T-cell (primary cell): ENCODE measurements at places on chromosomes 3 and 15.

GRCh38 chr15:69087366-69087976 lies 73.0 kb upstream of the GLCE start:
- no peak for DNase-seq

- no peak for DNase-seq
Observed at GRCh38 chr3:42582474-42583070, 805 bp upstream of the SEC22C start.

- no peak for DNase-seq
Observed at GRCh38 chr15:92151741-92152140, 241.9 kb upstream of the ST8SIA2 start.

GRCh38 chr3:53821631-53822121 lies 24.5 kb downstream of the CHDH start:
- no peak for DNase-seq

- no peak for DNase-seq
Observed at GRCh38 chr3:183369117-183369516, 59.3 kb downstream of the MCF2L2 start.

- peak; percentile 83 for DNase-seq
Observed at GRCh38 chr3:38039101-38039898, at the start of gene DLEC1. Gene DLEC1, plus strand, starts transcription at chr3:38039208. Its CDS starts 18 bp downstream, at chr3:38039226.

- DNase-seq: no peak
Observed at GRCh38 chr3:184874709-184875644, 63.0 kb downstream of the VPS8 start.

GRCh38 chr3:48129921-48130320 lies 58.3 kb downstream of the CDC25A start:
- no peak for DNase-seq

DNA sequence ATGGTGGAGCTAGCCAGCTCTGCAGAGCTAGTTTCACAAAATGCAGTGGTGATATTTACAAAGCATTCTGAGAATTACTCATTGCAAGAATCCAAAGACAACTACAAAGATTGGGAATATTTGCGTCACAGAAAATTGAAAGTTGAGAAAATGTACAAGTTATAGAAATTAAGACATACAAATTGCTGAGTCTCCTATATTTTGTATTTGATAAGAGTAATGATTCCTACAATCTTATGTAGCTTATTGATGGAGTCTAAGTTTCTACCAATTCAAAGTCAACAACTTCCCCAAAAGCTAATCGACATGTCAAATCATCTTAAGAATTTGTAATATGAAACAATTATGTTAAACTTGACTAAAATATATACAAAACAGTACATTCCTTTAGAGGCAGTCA lies 46.4 kb upstream of the TOP2B start:
- no peak for DNase-seq

- DNase-seq: no peak
Observed at GRCh38 chr3:37969596-37970100, 20.9 kb upstream of the VILL start.

DNA sequence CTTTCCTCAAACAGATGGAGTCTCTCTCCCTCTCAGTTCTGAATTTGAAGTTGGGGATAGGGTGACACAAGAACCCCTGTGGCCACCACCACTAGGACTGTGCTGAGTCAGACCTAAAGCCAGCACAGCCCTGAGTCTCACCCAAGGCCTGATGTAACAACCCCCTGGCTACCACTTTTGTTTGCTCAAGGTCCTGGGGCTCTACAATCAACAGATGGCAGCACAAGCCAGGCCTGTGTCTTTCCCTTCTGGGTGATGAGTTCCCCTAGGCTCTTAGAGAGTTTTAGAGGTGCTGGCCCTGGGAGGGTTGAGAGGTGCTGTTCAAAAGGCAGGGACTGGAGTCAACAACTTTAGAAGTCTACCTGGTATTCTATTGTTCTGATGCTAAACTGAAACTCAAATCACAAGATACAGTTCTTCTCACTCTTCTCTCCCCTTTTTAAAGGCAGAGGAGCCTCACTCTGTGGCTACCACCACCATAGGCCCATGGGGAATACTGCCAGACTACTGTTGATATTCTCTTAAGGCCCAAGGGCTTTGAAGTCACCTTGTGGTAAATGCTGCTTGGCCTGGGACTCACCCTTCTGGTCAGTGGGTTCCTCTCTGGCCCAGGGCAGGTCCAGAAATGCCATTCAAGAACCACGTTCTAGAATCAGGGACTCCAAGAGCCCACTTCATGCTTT lies 6.5 kb downstream of the OR5K4 start:
- DNase-seq: no peak

DNA sequence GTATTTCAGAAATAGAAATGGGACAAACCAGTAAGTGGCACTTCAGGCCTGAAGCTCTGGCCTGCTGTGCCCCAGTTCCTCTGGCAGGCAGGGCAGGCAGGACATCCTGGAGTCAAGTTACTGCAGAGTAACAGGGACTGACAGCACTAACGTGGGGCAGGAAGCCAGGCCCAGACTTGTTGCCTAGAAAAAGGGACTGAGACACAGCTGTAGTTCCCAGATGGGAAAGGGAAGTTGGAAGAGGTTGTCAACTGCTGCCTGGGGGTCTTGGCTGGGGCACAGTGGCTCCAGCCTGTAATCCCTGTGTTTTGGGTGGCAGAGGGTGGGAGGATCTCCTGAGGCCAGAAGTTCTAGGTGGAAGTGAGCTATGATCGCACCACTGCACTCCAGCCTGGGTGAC lies 171.9 kb downstream of the FMN1 start:
- DNase-seq: no peak

GRCh38 chr3:37762698-37763097 lies 99.0 kb upstream of the CTDSPL start:
- DNase-seq: no peak
